ENCODE measurements at places on chromosomes 7 and 10.

DNA sequence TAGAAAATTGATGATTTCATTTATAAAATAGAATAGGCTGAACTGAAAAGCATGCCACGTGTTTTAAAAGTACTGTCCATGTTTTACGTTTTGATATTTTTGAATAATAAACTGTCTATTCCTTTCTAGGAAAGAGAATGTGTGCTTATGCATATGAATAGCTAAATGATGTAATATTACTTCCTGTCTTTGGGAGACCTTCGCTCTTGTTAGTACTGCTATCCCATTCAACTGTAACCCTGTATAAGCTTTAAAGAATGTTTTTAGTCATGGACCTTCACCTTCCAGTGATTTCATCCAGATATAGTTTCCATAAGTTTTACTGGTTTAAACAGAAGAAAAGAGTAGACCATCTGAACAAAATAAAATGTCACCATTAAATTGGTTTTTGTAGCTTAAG lies 274.4 kb upstream of the SEMA3A start:
- no peak for DNase-seq

DNA sequence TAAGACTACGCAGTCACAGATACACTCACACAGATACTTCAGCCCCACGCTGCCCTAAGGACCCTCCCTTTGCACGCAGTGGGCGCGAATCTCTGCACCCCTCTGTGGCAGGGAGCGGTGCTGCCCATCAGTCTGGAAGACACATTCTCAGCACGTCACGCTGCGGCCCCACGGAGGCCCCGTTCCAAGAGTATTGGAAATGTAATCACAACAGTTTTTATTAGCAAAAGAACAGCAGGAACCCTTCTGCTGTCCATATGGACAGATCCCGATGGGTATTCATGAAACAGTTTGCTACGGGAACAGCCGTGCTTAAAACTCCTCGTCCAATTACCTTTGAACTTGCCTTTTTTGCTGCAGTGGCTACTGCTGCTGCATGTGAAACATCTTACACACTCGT lies 131.0 kb downstream of the RPS24 start:
- DNase-seq: no peak

GRCh38 chr10:62759599-62760175 lies 44.8 kb upstream of the ADO start:
- no peak for DNase-seq

DNA sequence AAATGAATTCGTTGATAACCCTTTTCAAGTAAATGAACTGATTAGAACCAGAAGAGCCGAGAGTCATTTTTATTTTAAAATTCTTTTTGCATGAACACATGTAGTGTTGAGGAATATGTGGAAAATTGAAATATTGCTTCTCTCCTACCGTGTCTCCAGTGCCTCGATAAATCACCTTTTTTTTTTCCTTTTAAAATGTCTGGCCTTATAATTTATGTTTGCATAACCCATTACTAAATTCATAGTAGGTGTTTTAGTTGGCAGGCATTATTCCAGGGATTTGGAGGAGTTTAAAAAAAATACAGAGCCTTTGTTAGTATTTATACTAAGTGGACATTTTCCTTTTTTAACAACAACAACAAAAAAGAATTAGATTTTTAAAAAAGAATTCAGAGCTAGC lies 115.6 kb downstream of the CUX1 start:
- DNase-seq: no peak

- no peak for DNase-seq
Observed at GRCh38 chr7:55423891-55424290, 58.8 kb downstream of the LANCL2 start.

All from DMS53 (cell line).